Stimulated activated CD8-positive, alpha-beta memory T cell treated with anti-CD3 and anti-CD28 coated beads, Interleukin-7, amount 100 ng/mL, for 48 hours (primary cell): ENCODE measurements at places on chromosomes 6 and 20.

DNA sequence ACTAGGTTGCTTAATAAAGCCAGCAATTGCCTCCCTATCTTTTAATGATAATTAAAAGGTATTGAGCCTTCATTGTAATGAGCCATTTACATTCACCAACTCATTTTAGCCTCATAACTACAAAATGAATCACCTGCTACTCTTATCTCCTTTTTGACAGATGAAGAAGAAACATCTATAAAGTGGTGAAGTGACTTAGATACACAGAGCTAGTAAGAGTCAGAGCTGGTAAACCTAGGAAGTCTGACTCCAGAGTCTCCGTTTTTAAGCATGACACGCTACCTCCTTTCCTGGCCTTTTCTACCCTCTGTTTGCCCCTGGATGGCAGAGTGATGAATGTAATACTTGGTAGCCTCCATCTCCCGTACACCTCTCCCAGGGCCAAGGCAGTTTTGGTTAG, 93.5 kb downstream of the SPTLC3 start:
- DNase-seq = no peak

- no peak for DNase-seq
Observed at GRCh38 chr6:73564578-73565345, 43.9 kb upstream of the EEF1A1 start.

- no peak for DNase-seq
Observed at GRCh38 chr6:53624502-53624901, 41.1 kb downstream of the KLHL31 start.

DNA sequence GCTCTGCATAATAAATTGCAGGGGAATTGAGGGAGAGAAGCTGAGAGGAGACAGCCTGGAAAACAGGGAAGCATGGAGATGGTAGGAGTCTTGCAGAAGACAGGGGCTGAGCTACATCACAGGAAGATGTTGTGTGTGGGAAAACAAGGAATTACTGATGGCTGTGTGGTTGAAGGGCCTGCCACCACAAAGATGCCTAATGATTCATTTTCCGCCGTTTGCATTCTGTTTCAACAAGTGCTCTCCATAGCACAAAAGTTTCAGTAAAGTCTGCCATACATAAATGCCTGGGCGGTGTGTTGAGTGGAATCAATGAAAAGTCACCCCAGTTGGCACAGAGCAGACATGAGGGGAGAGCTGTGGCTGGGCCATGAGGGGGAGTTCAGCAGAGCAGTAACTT, 5.6 kb upstream of the KLHL31 start:
- no peak for DNase-seq

- DNase-seq = no peak
Observed at GRCh38 chr6:35067234-35067633, 73.9 kb downstream of the TCP11 start.

GRCh38 chr6:45423111-45423823, 45.5 kb upstream of the SUPT3H start:
- DNase-seq = no peak
